Pons (tissue), 1 donor: ENCODE measurements at places on chromosomes 4 and X.

DNA sequence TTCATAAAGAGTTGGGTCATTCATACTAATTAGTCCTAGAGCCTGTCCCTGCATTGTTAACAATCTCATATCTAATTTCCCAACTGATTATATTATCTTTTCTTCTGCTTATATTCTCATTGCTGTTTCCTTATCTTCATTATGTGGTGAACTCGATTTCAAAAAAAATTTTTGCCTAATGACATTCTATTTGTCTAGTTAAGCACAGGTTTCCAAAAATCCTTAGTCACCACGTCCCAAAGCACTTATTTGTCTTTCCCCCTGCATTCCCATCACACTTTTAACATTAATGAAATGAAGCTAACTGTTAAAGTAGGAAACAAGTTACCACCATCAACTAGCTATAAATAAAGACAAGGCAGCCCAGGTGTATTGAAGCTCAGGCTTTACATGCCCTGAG, 131.1 kb downstream of the IQCM start:
- DNase-seq, result no peak

- no peak for DNase-seq
Observed at GRCh38 chr4:98448908-98449307, 187.7 kb downstream of the RAP1GDS1 start.

DNA sequence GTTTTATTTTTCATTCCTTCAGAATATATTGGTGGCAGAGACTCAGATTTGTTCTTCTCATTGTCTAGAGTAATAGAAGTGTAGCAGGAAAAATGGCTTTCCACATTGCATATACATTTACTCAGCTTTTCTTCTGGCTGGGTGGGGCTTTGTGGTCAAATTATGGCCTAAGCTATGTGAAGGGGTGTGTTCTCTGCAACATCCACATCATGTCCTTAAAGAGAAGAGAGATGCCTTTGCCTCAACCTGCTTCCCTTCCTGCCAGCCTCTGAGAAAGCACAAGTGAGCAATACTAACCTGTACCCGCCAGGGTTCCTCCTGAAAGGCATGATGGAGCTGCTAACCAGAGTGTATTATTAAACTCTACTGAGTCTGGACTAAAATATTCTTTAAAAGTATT, 695.6 kb upstream of the FAM241A start:
- DNase-seq, result no peak

DNA sequence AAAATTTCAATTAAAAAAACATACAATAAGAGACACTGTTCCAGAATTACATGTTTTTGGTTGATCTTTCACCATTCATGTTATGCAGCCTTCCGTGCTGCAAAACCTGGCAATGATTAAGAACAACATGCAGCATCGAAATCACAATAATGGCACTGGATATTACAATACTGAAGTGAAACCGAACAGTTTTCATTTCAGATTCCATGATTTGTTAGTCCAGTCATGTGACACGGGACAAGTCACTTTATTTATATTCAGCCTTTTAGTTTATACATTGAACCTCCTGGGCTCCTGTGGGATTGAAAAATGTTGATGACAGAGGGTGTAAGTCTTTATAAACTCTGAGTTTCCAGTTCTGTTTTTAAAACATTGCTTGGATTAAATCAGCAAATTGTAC, 142.5 kb upstream of the TTC29 start:
- DNase-seq, result no peak

DNA sequence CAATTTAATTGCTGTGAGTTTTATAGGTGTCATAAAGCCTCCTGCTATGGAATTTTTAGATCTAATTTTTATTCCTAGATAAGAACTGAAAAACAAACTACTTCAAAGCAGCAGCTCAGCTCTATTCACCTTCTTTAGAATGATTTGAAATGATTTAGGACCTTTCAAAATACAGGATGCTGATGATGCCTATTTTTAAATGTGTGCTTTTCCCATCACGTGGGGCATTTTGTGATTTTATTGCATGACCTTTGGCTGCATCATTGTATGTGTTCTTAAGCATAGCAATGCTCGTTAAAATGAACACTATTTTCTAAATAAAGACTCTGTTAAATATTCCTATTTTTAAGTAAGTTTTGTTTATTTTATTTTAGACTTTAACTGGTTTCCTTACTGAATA, 537.3 kb downstream of the STPG2 start:
- no peak for DNase-seq
